ENCODE measurements at places on chromosomes 2 and 18.

- DNase-seq: no peak
These were observed 284.4 kb downstream of the AFF3 start for GRCh38 chr2:99857867-99858444.

GRCh38 chr2:26772064-26773001 is 8.2 kb downstream of the SLC35F6 start:
- DNase-seq: no peak

DNA sequence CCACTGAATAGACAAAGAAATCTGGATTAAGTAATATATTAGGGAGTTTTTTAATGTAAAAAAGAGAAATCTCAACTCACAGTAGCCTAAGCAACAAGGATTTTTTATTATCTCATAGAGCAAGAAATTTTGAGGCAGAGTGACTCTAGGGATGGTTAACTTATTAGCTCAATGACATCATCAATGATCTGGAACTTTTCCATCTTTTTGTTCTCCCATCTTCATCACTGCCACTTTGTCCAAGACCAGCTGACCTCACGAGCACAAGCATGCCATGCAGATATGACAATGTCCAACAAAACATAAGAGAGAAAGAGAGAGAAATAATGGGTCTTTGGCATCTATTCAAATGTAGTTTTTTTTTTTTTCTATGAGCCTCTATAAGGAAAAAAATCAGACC is 211.8 kb upstream of the RND3 start:
- DNase-seq: no peak

DNA sequence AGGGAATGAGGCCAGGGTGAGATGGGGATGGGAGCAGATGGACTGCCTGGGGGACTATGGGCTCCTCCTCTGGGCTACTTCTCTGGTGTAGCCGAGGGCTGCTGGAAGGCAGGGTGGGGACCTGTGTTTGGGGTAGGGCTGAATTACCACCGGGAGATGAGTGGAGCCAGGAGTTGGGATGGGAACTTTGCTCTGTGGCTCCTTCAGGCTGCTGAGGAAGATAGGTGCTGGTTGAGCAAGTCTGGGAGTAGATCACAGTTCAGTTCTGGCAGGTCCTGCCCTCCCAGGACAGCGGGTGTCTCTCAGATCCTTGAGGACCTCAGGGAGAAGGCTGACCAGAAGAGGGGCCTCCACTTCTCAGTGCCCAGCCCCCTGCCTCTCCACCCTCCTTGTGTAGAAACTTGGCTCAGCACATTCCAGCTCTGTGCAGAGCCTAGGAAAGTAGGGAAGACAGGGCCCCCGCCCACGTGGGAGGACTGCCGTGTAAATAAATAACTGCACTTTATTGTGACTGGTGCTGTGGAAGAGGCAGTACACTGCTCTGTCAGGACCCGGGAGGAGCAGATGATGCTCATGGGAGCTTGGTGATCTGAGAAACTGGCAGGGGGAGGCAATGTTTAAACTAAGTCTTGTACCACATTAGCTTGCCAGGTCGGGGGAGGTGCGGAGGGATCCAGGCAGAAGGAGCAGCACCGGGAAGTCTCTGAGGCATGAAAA is 15.3 kb downstream of the TET3 start:
- no peak for DNase-seq

GRCh38 chr2:238431456-238431855 is 4.7 kb downstream of the ASB1 start:
- no peak for DNase-seq

DNA sequence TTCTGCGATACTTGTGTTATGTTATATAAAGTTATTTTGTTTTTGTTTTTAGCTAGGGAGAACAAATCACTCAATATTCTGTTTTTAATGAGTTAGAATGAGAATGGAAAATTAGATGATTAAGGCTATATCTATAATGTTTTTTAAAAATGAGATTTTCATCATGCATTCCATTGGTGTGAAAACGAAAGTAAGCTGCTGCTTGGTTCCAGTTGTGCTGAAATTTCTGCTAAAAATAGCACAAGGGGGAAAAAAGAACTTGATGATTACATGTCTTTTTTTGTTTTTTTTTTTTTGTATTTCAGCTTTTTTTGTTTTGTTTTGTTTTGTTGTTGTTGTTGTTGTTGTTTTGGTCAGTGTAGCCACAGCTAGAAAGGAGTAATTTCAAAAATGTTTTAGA is 242.6 kb upstream of the KCNJ3 start:
- DNase-seq: no peak

DNA sequence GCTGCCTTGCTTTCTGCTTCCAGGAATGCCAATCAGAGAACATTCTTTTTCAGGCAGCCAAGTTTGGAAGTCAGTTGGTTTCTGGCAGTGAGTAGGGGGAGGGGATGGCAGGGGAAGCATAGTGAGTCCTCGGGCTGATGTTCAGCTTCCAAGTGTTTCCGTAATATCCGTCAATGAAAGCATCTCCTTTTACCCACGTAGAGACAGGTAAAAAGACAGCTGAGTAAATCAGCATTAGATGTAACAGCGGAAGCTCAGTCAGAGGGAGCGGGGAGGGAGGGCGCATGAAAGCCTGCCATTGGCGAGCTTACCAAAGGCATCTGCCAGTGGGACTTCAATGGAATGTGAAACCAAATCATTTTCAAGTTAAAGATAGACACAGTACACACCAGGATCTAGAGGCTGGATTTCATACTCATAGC is 117.1 kb upstream of the DTNA start:
- DNase-seq: no peak

DNA sequence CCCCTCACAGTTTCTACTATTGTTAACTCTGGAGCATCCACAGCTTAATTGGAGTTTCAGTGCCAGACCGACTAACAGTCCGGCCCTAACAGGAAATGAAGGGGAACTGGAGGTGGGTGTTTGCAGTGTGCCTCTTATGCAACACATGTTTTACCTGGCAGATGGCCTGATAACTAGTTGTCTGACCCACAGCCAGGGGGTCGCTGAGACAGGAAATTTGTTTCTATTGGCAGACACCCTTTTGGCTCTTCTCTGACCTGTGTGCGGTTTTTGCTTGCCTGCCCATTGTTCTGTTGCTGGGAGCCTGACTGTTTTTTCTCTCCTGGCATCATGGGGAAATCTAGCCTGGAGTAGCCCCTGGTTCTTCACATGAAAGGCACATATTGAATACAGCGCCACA is 1329.8 kb downstream of the DSC3 start:
- DNase-seq: no peak

DNA sequence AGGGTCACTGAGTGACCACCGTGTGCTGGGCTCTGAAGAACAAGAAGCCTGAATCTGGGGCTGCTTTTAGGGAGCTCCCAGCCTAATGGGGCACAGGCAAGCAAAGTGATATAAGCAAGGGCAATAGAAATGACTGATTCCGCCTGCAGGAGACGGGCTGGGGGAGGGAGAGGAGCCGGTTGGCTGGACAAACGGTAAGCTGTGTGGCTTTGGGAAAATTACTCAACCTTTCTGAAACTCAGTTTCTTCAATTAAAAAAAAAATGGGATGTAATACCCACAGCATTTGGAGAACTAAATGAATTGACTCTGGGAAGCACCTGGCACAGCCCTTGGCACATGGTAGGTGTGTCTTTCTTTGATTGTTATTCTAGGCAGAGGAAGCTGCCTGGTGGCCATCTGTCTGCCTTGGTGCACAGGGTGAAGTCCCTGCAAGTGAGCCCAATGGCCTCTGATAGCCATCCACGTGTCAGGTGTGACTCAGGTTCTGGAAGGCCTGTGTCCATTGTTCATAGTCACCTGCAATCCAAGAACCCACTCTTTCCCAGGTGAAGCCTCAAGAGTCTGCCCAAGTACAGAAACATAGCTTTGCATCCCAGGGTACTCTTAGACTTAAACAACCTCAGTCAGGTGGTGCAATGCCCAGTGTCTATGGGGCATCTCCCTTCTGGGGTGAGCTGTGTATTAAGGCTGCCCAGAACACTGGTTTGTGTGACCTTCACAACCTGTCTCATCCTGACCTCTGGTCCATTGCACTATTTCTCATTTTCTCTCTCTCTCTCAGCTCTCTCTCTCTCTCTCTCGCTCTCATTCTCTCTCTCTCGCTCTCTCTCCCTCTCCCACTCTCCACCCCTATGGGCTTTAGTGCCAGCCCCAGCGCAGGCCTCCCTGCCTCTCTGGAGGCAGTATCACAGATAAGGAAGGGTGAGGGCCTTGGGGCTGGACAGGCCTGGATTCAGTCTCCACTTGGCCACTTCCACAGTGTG is 30.0 kb upstream of the NTSR2 start:
- no peak for DNase-seq

DNA sequence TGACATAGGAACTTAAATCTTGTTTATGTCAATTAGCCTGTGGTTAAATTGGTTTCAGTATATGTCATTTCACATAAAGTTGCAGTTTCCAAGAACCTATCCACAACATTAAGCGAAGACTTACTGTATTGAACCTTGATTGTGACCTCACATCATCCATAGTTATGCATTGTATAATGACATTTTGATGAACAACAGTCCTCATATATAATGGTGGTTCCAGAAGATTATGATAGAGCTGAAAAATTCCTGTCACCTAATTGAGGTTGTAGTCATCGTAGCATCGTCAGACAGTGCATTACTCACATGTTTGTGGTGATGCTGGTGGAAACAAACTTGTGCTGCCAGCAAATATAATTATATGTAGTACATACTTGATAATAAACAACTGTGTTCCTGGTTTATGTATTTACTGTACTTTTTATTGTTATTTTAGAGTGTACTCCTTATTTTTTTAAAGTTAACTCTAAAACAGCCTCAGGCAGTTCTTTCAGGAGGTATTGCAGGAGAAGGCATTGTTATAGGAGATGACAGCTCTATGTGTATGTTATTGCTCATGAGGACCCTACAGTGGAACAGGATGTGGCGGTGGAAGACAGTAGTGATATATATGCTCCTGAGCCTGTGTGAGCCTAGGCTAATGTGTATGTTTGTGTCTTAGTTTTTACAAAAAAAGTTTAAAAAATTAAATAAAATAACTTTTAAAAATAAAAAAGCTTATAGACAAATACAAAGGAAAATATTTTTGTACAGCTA is 56.6 kb downstream of the UBE2E3 start:
- DNase-seq: no peak

DNA sequence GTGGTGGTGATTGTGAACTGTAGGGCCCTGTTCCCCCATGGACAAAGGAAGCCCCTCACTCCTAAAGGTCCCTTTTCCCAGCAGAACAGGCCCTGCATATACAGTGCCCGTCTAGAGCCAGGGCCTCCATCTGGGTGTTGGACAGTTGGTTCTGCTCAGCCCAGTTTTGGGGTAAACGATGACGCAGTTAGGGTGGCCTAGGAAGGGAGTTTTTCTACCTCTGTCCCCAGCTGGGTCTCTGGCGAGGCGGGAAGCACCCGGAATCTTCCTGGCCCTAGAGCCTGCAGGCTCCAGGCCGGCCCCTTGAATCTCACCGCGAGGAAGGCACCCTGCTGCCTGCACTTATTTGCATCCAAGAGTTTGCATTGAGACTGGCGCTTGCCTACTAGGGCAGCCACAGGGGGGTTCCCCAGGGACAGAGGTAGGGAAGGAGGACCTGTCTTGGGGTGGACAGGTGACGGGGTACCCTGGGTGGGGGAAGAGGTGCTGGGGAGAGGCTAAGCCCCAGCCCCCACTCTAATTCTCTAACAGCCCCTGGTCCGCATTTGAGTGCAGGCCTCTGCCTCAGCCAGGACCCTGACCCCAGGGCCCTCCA is 529 bp upstream of the MTA3 start:
- DNase-seq: no peak

GRCh38 chr2:157442191-157442590 is 1.7 kb downstream of the CYTIP start:
- DNase-seq: no peak

DNA sequence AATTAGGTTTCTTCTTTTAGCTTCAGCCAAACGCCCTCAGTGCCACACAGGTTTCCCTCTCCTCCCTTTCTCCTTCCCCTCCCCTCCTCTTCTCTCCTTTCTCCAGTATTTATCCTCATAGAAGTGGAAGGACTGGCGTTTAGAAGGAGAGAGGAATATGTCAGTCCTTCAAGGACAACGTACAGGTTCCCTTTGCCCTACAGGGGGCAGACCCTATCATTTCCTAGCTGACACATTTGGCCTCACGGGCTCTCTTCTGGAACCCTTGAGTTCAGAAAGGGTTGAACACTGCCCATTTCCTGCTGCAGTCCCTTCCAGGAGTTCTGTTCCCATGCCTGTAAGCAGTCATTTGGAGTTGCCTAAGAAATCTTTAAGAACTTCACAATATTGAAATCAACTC is 46.1 kb downstream of the CDCA7 start:
- no peak for DNase-seq

- no peak for DNase-seq
These were observed 221.3 kb upstream of the REV1 start for GRCh38 chr2:99711144-99711543.

DNA sequence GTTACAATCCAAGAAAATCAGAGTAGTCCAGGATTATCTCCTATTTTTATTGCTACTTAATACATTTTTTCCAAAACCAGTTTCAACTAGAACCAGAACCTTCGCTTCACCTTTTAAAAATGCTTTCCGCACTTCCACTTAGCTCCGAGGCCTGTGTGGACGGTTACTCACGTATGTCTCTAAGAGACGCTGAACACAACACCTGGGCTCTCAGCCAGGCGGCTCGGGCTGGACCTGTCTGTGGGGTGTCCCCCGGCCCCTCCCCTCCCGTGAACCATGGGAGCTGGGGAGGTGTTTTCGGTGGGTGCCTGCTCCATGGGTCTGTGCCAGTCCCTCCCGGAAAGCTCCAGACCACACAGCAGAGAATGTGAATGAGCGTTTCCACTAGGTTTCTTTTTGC is 223.8 kb downstream of the GLI2 start:
- no peak for DNase-seq

- DNase-seq: no peak
These were observed 190.3 kb downstream of the RBM43 start for GRCh38 chr2:151071382-151071781.

DNA sequence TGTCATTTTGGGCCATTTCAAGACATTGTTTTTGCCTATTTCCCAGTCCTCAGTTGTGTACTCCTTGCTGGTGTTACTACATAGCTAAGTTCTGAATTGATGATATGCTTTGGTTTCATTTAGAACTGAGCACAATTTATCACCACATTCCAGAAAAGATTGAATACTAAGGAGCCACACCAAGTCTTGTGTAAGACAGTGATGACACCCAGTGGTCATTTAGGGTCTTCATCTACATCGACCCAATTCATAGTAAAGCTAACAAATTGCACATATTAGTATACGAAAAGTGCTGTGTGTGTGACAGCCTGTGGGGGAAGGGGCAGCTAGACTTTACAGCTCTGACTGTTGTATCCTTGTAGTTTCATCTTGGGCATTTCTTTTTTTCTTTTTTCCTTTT is 10.9 kb upstream of the DLX2 start:
- no peak for DNase-seq

DNA sequence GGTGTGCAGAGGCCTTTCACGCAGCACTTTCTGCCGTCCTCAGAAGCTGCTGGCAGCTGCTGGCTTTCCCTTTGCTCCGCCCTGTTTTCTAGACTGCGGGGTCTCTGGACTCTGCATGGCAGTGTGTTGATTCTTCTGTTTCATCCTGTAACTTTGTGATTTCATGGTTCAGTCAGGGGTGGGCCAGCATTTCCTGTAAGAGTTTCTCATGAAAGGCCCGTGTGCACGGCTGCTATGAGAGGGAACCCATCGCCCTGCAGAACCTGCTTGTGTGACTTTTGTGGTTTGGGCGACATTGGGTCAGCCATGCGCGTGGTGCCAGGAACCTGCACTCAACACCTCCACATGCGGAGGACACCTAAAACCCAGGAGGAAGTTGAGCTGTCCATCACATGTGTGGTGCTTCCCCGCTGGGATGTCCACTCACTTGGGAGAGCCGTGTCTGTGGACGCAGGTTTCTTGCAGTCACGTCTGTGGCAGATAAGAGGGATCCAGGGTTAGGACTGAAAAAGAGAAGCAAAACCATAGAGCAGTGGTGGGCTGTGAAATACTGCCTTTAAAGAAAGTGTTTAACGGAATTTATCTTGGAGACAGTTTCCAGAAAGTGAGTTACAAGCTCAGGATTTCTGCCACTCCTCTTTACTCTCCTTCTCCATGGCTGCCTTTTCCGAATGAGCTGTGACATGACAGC is 167.3 kb upstream of the ALKAL2 start:
- DNase-seq: no peak

Data from activated CD4-positive, alpha-beta T cell treated with anti-CD3 and anti-CD28 coated beads for 24 hours (primary cell).